Upper lobe of right lung (tissue), 1 donor: ENCODE measurements at places on chromosomes 5 and 9. TPM values are rescaled to one million over a fixed set of nuclear protein-coding genes. Genes with fewer than 3 reads are reported as not detected.

- no peak for DNase-seq
Observed at GRCh38 chr5:88867638-88868037, 15.3 kb downstream of the MEF2C start.

DNA sequence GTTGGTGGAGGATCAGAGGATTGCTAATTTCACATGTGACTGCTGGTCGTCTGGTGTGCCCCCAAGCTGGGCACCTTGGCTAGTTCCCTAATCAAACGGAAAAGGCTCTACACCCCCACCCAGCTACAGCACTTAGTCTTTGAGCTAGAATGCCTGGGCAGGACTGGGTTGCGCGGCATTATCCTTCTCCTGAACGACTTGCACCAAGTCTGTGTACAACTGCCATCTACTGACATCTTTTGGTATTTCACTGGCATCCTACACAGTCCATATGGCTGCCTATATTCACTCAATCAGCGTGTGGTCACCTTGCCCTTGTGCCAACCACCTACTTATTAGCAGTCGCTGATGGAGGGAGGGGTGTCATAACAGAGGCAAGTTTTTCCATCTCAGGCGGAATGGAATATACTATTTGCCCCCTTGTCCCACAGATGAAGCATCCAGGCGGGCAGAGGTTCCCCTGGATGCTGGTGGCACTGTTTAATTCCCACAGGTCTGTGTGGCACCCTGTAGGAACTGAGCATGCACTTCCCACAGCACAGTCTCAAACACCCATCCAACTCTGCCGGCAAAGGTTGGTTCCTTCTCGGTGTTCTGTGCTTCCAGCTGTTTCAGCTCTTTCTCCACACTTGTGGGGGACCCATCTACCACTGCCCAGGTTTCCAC is 150.1 kb downstream of the OSTF1 start:
- DNase-seq: no peak

GRCh38 chr9:70923961-70924360 is 197.5 kb downstream of the TRPM3 start:
- DNase-seq: no peak

DNA sequence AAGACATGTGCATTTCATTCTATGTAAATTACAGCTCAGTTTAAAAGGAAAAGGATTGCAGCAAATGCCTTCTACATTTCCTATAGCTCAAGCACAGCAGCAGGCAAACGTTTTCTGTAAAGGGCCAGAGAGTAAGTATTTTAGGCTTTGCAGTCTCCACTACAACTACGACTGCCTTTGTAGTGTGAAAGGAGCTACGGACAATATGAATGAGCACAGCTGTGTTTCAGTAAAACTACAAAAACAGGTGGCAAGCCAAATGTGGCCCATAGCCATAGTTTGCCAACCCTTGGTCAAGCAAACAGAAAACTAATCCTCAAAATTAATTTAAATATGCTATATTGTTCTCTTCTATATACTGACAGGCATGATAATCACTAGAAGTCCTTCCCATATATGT is 7.2 kb downstream of the PTBP3 start:
- no peak for DNase-seq

DNA sequence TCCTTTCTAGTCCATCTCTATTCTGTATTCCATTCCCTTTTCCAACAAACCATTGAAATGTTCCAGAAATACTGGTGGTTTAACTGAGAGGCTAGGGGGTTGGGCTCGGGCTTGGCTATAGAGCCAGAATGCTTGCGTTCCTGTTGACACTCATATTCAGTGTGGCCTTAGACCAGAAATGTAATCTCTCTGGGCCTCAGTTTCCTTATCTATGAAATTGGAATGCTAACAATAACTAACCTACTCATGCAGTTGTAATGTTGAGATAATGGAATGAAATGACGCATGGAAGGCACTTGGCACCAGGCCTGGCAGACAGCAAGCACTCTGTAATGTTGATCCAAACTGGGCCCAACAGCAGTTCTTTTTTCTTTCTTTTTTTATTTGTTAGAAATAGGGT is 26.8 kb downstream of the JADE2 start:
- DNase-seq: no peak

- DNase-seq: no peak
Observed at GRCh38 chr5:38783011-38783561, 62.7 kb upstream of the OSMR start.

DNA sequence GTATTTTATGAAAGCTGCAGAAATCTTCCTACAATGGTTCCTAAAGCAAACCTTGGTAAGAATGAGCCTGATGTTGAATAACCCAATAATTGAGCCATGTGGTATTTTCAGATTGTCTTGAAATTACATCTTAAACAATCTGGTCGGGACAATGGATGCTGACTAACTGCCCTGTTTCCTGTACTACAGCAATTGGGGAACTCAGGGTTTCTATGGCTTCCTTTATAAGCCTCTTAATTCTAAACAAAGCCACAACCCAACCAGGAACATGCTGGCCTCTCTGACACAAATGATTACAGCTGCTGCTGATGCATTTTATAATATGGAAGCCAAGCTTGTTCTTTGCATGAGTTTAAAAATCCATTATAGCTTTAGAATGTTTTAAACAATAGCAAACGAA is 30.2 kb downstream of the PTPN3 start:
- no peak for DNase-seq

The MED10 gene
- total RNA-seq: 31.8 TPM

The YTHDC2 gene
- total RNA-seq: 21.7 TPM
